ENCODE measurements at places on chromosomes 2 and 18.

DNA sequence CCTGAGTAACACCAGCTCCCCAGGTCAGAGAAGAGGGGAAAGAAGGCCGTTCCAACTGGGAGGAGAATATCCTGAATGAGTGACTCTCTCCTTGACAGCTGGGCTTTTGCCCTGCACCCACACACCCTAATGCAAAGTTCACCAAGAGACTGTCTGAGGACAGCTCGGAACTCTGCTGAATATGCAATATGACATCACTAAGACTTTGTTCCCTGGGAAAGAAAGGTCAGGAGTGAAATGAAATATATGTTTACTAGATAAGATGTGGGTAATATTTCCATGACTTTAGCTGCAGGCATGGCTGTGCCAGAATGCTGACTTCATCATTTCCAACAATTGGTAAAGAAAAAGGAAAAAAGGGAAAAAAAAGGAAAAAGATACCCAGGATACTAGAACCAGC lies 488.2 kb upstream of the RAB6C start:
- no peak for DNase-seq

- DNase-seq, result no peak
These were observed 97.5 kb downstream of the STPG4 start for GRCh38 chr2:47057687-47058002.

DNA sequence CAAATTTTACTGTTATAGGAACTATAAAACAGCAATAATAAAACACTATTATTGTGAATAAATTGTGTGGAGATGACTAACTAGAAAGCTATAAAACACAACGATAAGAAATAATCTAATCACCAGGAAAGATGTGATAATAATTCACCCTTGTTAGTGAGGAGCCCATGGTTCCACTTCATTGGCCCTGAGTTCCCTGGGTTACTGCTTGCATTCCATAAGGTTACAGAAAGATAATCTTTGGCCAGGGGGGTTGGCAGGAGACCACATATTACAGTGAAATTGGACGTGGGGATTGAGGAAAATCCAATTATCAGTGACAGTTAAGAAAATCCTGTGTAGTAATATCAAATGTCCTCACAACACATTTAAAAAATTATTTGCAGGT lies 2.5 kb upstream of the CPO start:
- DNase-seq, result no peak

DNA sequence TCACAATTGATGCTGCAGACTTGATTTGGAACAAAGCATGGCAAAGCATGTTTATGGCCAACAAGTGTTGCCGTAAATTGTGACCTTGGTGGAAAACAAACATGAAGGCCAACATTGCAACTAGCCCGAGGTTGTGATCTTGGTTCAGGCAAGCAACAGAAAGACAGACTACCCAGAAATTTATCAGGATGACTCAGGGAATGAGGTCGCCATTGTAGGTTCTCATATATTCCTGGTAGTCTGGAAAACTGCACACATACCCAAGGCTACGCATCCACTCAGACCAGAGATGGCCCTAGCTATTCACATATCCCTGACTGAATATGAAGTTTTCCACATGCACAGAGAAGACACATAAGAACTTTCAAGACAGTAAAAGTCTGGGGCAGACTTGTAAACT lies 30.1 kb downstream of the CYP1B1 start:
- DNase-seq, result no peak

GRCh38 chr18:12518832-12519531 lies 111.3 kb downstream of the PRELID3A start:
- DNase-seq, result no peak

Data from right forelimb (tissue), 1 donor.